GM12864 (cell line): ENCODE measurements at places on chromosomes 3 and 15.

GRCh38 chr15:87681104-87681503 lies 575.4 kb downstream of the NTRK3 start:
- no peak for DNase-seq

DNA sequence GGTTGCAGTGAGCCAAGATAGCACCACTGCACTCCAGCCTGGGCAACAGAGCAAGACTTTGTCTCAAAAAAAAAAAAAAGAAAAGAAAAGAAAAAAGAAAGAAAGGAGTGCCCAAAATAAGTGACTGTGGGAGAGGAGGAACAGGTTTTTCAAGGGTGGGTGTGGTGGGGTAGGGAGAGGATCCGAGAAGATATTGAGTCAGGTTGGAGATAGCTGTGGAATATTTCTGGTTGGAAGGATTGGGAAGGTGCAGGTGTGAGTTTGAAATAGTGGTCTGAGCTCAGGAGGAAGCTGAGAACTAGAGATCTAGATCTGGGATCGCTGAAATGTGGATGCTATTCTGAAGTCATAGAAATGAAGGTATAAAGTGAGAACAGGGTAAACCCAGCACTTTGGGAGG lies 7.8 kb downstream of the SCAMP2 start:
- DNase-seq = no peak

DNA sequence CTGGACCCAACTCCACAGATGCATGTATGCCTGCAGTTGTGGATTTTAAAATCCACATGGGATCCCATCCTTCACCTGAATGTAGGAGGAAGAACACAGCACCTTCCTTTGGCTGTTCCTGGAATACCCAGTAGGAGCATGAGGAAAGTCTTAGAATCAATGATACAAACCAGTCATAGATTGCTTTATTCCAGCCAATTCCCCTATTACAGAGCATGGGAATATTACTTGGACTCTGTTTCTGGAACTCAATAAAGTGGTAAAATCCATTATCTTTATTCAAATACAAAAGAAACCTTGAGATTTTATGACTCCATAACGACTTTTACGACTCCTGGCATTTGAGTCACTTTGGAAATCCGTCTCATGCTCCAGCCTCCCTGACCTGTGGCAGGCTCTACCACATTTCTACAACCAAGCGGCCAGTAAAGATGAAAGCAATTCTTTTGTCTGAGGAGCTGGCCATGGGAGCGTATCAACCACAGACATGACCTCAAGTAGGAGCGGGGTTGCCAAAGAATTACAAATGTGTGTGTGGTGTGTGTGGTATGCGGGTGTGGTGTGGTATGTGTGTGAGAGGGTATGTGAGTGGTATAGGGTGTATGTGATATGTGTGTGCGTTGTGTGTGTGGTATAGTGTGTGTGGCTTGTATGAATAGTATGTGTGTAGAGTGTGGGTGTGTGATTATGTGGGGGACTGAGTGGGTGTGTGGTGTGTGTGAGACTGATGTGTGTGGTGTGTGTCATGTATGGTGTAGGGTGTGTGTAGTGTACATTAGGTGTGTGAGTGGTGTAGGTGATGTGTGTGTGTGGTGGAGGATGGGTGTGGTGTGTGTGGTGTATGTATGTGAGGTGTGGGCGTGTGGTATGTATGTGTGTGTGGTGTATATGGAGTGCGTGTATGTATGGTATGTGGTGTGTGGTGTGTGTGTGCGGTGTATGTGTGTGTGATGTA lies 40.0 kb downstream of the ARRDC4 start:
- DNase-seq = no peak

DNA sequence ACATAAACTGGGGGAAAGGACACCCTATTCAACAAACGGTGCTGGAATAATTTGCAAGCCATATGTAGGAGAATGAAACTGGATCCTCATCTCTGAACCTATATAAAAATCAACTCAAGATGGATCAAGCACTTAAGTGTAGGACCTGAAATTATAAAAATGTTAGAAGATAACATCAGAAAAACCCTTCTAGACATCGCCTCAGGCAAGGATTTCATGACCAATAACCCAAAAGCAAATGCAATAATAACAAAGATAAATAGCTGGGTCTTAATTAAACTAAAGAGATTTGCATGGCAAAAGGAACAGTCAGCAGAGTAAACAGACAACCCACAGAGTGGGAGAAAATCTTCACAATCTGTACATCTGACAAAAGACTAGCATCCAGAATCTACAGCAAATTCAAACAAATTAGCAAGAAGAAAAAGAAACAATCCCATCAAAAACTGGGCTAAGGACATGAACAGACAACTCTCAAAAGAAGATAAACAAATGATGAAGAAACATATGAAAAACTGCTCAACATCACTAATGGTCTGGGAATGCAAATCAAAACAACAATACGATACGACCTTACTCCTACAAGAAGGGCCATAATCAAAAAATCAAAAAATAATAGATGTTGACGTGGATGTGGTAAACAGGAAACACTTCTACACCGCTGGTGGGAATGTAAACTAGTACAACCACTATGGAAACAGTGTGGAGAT lies 408.7 kb downstream of the CNTN6 start:
- DNase-seq = no peak

- no peak for DNase-seq
Measured at GRCh38 chr15:44011238-44011854, 183.7 kb downstream of the FRMD5 start.

DNA sequence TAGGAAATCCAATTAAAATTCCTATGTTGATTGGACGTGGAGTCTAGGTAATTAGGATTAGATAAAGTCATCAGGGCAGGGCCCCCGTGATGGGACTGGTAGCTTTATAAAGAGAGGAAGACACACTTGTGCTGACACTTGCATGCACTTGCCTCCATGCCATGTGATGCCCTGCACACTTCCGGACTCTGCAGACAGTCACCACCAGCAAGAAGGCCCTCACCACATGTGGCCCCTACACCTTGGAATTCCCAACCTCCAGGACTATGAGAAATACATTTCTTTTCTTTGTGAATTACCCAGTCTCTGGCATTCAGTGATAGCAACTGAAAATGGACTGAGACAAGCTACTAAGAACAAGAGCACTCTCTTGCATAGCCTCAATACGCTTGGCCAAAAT lies 90.6 kb downstream of the CRYGS start:
- DNase-seq = no peak

DNA sequence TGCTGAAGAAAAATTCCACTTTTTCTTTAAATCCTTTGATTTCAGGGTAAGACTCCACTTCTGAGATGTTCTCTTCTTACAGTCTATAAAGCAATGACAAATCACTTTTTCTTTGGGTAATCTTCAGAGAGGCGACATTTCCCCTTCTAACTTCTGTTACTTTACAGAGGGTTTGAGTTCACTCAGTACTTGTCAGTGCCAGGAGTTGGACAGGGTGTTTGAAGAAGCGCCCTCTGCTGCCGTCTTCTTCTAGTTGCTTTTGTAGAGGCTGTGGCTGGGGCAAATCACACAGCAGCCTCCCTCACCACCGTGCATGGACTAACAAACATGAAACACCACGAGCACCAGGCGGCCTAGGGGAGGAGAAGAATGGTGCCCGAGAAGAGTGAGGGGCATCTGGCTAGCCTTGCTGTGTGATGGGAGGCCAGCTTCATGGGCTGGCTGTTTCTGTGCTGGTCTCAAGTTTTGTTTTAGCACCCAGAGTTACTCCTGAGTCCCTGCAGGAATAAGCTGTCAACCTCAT lies at the start of gene CD80:
TSS of gene CD80 (minus strand) at position 174 of the 523 bp plus-strand sequence. CDS start 1,886 bp downstream, outside the sequence.
- peak; percentile 90 for DNase-seq

DNA sequence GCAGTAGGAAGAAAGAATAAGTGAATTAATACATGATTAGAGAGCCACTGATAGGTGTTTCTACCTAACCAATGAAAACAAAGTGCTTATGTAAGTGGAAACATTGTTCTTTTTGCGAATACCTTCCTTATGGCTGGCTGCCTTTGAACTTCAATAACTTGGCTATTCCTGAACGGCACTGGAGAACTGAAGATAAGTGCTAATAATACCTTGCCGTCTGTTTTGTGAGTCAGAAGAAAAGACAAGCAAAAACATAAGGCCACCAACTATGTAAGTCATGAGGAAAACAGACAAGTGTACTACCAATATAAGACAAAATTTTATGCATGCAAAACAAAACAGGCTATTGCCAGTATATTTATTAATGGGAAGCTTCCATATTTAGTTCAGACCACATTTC lies 160.6 kb downstream of the SUCLG2 start:
- DNase-seq = no peak

DNA sequence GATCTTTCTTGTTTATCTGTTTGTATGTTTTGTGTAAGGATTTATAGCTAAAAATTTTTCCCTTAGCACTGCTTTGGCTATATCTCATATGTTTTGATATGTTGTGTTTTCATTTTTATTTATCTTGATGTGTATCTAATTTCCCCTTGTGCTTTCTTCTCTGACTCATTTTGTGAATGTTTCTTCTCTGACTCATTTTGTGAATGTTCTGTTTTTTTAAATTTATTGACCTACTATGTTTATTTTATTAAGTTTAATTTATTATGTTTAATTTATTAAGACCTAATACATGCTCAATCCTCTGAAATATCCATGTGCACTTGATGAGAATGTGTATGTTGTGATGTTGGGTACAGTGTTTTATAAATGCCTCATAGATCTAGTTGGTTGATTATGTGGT lies 793.5 kb upstream of the CADM2 start:
- DNase-seq = no peak

DNA sequence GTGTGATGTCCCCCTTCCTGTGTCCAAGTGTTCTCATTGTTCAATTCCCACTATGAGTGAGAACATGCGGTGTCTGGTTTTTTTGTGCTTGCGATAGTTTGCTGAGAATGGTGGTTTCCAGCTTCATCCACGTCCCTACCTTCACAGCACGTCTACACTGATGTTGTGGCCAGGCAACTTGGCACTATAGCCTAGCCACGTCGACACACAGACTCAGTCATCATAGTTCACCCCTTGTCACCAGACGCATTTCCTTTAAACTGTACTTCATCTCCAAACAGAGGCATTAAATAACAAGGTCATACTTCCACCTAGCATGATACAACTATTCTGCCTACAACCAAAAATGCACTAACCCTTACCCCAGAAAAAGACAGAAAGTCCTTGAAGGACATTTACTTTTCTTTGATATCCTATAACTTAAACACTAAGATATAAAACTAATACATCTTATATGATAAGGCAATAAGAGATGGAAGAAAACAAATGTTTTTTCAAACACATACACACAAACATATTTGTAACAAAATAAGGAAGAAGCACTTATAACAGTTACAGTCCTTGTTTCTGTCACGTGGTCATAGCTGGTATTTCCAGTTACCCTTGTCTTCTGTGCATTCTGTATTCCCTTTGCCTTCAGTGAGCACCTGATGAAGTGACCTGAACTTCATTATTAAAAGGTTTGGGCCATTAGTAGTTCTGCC lies 121.4 kb downstream of the KLF13 start:
- no peak for DNase-seq
